CMK (cell line): ENCODE measurements at places on chromosomes 11 and 22.

GRCh38 chr11:112361396-112361795 is 100.7 kb upstream of the PLET1 start:
- no peak for DNase-seq

GRCh38 chr11:69654660-69655478 is 13.9 kb downstream of the CCND1 start:
- no peak for DNase-seq

- no peak for DNase-seq
These were observed at the start of gene C1QTNF4 for GRCh38 chr11:47593934-47594855. Gene C1QTNF4 (minus strand): TSS chr11:47594411. CDS start chr11:47590810, 3,601 bp downstream.

DNA sequence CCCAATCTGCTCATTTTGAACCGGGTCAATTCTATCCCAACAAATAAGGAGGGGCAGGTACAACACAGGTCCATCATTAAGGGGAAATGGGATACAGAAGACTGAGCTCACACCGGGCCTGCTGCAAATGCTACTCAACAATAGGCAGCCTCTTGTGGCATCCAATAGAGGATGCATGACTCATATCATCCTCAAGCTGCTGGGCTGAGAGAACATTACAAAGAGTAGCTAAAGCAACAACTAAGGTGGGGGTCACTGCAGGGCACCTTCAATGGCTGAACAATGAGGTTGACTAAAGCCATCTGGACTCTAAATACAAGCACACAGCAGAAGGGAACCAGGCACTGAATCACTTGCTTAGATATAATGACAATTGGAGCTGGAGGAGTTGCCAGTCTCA is 130.1 kb upstream of the SYN3 start:
- no peak for DNase-seq

DNA sequence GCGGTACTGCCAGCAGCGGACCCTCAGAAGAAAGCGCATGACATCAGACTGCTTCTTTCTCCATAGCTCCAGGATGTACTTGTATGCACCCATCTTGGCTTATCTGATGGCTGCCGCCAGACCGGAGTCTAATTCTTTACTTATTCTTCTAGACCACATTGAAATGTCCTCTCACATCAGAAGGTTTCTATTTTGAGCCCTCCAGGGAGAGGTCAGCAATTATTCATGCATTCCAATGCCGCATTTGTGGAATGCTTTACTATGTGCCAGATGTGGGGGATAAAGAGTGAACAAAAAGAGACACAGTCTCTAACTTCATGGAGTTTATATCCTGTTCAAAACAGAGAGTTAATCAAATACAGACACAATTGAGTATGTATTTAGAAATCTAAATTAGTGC is 230.1 kb downstream of the MIAT start:
- DNase-seq = no peak

DNA sequence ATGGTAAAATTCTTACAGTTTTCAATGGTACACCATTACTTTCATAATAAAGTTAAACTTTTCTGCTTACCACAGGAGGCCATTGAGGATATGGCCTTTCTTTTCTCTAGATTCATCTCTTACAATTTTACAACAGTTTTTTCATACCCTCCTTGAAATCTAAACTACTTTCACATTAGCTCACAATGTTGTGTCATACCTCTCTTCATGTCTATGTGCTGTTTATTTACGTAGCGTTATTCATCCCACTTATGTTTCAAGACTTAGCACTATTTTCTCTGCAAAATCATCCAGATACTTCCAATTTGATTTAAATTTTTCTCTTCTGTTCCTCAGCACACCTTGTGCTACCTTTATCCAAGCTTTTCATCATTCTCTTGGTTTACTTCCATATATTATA is 123.3 kb downstream of the METTL15 start:
- no peak for DNase-seq

DNA sequence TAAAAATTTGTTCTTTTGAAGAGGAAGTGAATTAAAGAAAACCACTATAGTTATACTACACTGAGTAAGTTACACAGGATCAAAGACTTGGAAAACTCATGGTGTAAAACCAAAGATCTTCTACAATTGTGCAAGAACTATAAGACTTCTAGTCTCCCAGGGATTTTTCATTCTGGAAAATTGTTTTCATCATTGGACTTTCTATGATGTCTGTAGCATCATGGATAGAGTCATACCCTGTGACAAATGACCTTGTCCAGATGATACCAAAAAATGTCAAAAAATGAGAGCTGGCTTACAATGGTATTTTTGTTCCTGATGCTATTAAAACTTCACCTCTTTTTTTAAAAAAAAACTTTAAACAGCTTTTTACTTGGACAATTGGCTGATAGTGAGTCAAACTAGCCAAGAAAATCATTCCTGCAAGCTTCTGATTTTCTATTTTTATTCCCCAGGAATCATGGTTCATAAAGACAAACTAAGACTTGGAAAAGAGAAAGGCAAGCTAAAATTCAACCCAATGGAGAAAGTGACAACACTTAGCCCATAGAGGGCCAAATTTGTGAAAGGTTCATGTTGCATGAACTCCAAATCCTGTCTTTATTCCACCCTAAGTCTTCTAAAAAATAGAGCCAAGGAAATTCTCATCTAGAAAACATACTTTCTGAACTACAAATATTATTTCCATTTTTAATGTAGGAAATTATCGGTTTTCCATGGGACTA is 30.7 kb downstream of the ME3 start:
- no peak for DNase-seq
